Coronary artery (tissue), 2 donors: ENCODE measurements at places on chromosomes 2 and 18.

GRCh38 chr18:74679006-74679678 is 81.5 kb downstream of the ZNF407 start:
- DNase-seq = no peak

GRCh38 chr2:28516950-28517349 is 21.1 kb downstream of the PLB1 start:
- DNase-seq = no peak

GRCh38 chr2:102337012-102337411 is 18.6 kb upstream of the IL18R1 start:
- DNase-seq = no peak

GRCh38 chr18:68740966-68741365 is 26.1 kb upstream of the TMX3 start:
- DNase-seq = no peak

DNA sequence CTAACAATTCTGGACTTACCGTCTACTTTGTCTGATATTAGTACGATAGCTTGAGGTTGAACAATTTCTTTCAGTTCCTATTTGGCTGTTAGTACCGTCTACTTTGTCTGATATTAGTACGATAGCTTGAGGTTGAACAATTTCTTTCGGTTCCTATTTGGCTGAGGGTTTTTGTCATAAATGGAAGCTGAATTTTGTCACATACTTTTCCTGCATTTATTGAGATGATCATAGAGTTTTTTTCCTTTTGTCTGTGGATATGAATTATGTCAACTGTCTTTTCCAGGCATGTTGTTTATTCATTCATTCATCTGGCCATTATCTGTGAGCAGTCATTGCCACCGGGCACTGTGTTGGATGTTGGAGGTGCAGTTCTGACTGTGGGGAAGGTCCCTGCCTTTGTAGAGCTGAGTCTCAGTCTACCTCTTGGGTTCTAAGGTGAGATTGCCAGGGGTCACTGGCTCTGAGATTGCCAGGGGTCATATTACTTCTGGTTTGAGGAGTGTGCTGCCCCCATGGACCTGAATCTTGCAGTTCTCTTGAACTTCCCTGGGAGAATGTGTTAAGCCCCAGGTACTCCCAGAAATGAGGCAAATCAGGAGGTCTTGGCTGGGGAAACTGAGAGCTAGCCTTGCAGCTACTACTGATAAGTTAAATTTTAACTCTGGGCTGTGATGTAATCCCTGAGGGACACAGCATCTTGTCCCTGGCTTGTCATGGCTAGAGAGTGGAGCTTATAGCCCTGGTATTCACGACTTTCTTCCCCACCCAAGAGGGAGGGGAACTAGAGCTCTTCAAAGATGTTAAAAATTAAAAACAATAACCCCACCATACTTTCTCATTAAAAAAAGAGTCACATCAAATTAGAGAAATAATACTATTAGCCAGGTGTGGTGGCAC is 89.1 kb upstream of the MBOAT2 start:
- no peak for DNase-seq

DNA sequence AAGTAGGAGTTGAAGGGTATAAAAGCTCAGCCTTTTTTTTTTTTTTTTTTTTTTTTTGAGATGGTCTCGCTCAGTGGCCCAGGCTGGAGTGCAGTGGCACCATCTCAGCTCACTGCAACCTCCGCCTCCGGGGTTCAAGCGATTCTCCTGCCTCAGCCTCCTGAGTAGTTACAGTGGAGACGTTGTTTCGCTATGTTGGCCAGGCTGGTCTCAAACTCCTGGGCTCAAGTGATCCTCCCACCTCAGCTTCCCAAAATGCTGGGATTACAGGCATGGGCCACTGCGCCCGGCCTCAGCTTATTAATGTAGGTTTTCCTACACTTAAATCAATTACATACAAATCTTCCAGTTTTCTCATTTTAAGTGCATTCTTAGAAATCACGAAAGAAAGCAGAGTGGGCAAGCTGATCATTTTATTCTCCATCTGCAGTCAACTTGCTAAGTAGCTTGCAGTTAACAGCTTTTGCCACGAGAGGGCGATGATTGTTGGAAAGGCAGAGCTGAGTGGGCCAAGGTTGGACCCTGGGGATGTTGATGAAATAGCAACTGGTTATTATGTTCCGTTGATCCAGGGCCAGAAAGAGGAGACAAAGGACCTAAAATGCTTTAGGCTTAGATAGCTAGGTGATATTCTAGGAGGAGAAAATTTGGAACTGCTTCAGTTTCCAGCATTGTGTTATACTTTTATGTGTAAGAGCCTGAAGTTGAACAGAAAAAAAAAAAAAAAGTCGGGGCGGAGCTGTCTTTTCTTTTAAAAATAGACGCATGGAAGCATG is 234.4 kb upstream of the EPAS1 start:
- DNase-seq = peak; percentile 84

DNA sequence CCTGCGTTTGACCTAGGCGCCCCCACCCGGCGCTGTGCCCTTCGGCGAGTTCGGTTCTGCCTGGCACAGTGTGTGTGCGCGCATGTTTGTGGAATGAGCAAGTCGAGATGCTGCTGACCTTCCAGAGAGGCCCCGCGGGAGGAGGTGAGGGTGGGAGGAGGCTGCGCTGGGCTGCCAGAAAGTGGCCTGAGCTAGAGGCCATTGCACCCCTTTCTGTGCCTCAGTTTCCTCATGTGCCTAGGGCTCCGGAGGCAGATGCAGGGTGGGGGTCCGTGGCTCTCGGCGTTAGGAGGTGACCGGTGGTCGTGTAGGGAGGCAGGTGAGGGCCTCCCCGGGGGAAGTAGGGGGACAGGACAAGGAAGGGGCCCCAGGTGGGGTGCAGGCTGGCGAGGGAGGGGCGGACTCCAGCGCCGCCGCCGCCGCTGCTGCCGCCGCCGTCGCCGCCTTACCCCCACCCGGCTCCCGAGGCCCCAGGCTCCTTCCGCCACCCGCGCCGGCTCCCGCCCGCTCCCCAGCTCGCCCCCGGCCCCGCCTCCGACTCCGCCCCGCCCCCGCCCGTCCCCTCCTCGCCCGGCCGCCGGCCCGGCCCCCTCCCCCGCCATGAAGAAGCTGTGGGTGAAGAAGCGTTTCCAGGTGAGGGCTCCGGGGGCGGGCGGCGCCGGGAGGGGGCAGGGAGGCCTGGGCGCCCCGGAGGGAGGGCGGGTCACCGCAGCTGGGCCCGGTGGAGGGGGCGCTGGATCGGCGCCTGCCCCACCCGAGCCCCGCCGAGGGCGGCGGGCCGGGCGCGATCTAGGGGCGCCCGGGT is 7.0 kb downstream of the SPEG start:
- no peak for DNase-seq

- no peak for DNase-seq
Measured at GRCh38 chr2:121898483-121898882, 143.0 kb downstream of the TSN start.

- no peak for DNase-seq
Measured at GRCh38 chr2:20635113-20635510, 15.8 kb downstream of the HS1BP3 start.

DNA sequence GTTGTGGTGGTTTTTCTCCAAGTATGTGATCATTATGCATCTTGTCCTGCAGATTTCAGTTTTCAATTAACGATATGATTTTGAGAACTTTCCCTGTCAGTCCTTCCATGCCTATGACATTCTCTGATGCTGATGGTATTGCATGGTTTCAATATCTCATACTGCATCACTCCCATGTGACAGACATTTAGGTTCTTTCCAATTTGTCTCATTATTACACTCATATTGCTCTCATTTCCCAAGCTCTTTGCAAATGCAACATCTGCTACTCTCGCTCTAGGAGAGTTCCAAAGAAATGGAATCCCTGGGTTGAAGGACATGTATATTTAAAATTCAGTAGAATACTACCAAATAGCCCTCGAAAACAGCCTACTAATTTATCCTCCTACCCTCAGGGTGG is 125.5 kb downstream of the MARCHF4 start:
- DNase-seq = no peak

DNA sequence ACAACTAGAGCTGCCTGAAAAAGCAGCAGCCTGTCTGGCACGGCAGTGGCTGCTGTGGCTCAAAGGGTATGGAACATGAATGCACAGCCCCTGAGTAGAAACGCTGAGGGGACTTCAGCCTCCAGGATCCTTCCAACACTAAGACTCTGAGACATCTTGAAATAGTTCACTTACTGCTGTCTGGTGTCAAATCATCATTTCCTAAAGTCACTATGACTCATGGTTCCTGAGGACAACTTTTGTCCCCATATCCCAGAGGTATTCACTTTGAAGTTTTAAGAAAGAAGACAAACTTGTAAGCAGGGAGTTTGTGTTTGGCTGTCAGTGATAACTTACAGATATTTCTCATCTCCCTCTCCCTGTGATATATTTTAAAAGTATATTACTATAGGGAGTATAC is 33.3 kb upstream of the NEB start:
- DNase-seq = no peak

DNA sequence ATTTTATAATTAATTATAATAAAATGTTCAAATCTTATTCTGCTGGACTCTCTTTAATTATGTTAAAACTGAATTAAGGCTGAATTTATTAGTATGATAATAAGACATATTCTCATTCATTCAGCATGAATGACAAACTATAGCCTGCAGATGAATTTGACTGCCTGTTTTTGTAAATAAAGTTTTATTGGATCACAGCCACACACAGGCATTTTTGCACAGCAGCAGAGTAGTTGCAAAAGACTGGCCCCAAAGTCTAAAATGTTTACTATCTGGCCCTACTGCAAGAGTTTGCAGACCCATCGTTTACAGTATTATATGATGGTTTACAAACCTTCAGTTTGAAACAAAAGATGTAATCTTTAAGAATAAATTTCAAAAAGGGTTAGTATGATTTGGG is 58.6 kb downstream of the RMDN2 start:
- DNase-seq = no peak

- DNase-seq = no peak
Measured at GRCh38 chr2:234139755-234140154, 89.3 kb downstream of the SPP2 start.

GRCh38 chr2:66890166-66890742 is 455.3 kb downstream of the MEIS1 start:
- DNase-seq = no peak

GRCh38 chr2:186183406-186183805 is 302.7 kb upstream of the ZC3H15 start:
- DNase-seq = no peak

DNA sequence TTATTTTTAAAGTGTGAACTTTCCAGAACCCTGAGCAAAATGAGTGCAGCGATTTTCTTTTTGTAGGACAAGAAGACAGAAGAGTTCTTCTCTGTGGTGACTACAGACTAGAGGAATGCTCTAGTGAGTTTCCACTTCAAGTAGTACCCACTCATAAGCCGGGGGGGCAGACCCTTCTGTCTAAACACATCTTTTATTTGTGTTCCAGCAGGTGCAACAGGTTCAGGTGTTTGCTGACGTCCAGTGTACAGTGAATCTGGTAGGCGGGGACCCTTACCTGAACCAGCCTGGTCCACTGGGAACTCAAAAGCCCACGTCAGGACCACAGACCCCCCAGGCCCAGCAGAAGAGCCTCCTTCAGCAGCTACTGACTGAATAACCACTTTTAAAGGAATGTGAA is 25.2 kb downstream of the PTRHD1 start:
- no peak for DNase-seq

DNA sequence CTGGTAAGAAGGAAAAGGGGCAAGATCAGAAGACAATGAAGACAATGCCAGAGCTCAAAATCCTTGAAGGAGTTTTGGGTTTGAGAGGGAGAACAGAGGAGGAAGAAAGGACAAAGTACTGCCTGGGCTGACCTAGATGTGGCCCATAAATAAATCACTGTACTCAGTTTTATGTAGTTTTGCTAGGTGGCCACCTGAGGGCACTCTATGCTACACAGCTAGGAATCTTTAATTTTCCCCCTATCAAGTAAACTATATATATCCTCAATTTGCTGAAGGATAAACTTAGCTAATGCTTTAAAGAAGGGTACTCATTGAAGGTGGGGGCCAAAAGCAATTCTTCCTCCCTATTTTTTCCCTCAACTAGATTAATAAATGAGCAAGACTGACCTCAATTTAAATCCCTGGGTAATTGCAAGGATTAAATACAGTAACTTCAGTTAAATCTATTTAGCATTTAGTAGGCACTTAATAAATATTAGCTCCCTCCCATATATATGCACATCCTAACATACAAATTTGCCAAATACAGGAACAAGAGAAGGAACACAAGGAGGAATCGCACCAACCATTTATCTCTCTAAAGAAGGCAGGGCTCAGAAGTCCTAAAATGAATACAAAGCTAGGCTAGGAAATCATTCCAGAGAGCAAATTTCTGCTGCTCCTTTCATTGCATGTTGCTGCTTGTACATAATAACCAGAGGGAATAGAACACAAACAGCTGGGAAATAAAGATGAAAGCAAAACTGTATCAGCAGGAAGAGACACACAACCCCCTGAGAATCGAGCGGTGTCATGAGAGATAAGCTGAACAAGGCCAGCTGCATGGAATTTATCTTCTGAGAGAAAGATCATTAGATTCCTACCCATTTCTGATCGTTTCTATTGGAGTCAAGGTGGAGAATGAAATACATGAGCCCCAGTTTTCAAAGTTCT is 540.1 kb downstream of the NRXN1 start:
- DNase-seq = no peak

GRCh38 chr18:13178976-13179375 is 39.6 kb upstream of the LDLRAD4 start:
- DNase-seq = no peak

DNA sequence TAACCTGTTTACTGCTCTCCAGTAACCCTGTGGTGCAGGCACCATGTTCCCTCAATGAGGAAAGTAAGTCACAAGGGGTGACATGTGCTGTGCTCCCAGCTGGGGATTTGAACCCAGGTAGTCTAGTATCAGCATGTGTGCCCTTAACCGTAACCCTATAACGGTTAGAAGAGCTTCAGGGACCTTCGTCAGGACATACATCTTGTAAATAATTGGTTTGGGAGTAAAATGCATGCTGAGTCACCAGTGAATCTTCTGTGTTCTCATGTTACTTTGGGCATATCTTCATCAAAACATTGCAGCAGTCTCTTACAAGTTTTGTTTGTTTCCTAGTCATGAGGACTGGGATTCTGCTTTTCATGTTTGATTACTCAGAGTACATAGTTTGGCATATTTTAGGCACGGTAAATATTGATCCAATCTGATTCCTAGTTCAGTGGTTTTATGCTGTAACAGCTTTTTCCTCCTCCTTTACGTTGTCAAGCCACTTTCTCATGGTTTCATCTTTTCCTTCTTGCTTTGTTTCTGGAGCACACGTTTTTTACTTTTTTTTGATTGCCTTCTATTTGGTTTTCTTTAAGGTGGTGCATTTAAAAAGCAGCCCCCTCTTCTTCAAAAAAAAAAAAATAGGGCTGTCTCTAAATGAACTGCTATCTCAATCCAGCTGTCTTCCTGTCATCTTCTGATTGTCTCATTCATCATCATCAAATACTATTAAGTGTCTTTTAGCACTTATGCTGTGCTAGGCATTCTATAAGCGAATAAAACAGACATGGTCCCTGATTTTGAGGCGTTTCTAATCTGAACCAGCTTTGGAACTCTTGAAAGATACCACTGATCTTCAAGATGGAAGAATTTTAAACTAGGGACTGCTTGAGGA is 50.4 kb downstream of the CLIP4 start:
- DNase-seq = no peak
